ENCODE measurements at places on chromosomes 11 and 22.

GRCh38 chr11:129637983-129638776, 177.5 kb upstream of the TMEM45B start:
- no peak for DNase-seq

DNA sequence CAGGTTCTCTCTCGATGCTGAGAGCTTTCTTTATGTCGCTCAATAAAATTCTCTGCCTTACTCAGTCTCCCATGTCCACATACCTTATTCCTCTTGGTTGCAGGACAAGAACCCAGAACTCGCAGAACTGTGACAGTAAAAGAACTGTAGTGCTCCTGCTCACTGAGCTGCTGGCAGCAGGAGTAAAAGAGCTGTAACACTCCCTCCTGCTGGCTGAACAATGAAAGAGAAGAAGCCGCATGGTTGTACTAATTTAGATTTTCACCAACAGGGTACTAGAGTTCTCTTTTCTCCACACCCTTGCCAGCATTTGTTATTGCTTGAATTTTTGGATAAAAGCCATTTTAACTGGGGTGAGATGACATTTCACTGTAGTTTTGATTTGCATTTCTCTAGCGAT, 433.2 kb downstream of the GUCY1A2 start:
- no peak for DNase-seq

DNA sequence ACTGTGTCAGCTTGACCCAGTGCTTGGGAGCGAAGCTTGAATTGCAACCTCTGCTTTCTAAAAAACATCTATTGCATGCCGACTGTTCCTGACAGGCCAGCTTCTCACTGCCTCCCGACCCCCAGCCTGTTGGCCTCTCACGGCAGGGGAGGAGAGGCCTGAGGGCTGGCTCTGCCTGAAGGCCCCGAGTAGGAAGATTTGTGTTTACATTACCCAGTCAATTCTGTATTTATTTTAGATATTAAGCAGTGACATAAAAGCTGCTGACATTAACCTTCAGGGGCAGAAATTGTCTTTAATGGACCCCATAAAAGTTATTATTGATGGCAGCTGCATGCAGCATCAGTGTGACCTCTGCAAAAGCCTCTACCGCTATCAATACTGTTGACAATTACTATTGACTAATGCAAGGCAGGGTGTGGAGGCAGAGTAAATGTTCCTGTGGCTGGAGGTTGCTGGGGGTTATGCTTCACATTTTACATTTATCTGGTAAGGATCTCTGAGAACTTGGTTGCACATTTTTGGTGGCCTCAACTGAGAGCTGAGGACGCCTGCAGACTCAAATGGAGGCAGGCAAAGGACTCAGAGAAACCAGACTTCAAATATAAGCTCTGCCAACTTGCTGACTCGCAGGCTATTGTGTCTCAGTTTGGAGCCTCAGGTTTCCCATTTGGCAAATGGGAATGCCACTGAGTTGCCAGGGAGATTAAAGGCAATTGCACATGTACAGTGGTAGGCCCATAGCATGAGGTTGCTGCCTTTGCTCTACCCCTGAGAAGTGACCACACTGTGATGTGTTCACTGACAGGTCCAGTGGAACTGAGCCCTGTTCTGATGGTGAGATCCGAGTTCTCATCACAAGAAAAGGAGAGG, 380.5 kb downstream of the TENM4 start:
- no peak for DNase-seq

DNA sequence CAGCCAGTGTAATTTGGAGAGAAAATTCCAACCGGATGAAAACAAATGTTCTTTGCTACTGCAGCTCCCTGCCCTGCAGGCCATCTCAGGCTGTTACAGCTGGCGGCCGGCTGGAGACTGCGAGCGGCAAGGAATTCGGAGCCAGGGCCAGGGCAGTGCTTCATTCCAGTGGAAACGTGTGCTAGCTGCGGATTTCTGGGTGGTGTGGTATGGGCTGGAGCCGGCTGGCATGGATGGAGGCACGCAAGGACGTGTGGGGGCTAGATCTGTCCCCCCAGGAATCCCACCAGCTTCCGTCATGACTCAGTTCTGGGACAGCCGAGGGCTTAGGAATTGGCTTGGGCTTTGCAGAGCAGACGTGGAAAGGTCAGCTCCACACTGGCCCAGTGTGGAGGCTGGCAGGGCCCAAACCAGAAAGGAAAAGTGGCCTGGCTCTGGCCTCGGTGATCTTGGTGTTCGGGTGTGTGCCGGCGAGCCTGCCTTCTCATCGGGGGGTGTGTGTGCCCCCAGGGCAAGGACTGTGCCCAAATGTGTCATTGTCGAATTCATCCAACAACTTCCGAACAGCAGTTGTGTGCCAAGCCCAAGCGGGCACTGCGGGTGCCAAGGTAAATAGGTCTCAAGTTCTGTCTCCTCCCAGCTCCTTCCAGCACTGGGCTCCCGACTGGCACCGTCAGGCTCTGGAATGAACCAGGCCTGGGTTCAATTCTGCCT, 48.1 kb upstream of the SHISAL1 start:
- DNase-seq: no peak

GRCh38 chr11:19829109-19829837, 116.6 kb downstream of the NAV2 start:
- no peak for DNase-seq

DNA sequence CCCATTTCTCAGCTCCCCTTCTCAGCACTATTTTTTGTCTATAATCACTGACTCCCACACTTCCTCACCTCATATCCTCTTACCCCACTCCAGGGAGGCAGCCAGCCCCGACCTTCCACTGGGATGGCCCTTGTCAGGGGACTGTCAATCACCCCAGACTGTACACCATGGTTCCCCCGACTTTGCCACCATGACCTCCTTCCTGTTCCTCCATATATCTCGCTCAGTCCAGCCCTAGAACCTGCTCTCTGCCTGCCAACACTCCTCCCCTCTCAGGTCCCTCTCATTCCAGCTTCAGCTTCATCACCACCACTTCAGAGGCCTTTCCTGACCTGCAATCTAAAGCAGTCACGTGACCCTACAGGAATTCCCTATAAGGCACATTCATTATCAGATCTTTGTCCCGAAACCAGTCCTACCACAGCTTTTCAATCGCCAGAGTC, 16.5 kb downstream of the PRPF19 start:
- no peak for DNase-seq

- DNase-seq: no peak
Observed at GRCh38 chr11:116376054-116376453, 396.7 kb downstream of the BUD13 start.

DNA sequence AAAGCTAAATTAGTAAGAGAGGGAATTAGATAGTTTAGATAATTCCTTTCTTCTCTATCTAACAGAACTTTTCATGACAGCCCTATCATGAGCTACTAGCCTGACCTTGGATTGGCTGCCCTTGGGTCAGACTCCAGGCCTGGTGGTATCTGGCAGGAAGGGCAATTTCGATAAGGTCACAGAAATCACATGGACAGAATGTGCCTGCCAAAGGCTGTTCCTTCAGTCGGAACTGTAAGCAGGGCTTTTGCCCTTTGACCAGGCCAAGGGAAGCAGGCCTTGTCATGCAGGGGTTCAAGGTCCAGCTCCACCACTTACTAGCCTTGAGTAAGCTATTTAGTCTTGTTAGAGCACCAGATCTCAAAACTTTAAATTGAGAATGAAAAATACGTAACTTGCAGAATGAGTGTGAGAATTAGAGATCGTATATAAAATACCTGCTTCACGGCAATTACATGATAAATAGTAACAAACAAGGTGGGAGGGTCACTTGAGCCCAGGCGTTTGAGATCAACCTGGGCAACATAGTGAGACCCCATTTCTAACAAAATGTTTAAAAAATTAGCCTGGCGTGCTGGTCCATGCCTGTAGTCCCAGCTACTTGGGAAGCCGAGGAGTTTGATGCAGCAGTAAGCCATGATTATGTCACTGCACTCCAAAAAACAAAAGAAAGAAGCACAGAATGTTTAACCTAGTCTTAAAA, 60.8 kb upstream of the SC5D start:
- no peak for DNase-seq

GRCh38 chr11:4677948-4678347, 19.7 kb downstream of the OR51E2 start:
- no peak for DNase-seq

- no peak for DNase-seq
Observed at GRCh38 chr22:47225080-47225930, 462.9 kb downstream of the TBC1D22A start.

GRCh38 chr11:43119275-43119970, 192.4 kb upstream of the API5 start:
- no peak for DNase-seq

- no peak for DNase-seq
Observed at GRCh38 chr11:93608364-93608763, 53.1 kb upstream of the CEP295 start.

- DNase-seq: no peak
Observed at GRCh38 chr11:2653198-2653551, 46.6 kb downstream of the KCNQ1OT1 start.

DNA sequence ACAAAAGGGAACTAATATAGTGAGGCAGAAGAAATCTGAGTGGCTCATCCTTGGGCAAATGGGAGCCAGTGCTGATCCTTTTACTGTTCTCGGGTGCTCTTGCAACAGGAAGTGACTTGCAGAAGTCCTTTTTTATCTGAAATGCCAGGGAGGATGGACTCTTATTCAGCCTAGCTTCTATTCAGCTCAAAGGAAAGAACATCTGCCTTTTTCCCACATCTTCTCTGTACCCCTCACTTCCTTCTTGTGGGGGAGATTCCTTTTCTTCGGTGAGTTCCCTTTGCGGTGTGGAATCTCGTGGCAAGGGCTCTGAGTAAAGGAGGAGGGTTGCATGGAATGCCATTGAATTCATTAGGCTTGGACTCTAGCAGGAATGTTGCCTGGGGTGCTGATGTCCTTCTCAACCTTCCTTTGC, 76.2 kb downstream of the ZBTB16 start:
- DNase-seq: no peak

- DNase-seq: no peak
Observed at GRCh38 chr11:24559315-24559714, 62.5 kb downstream of the LUZP2 start.

- no peak for DNase-seq
Observed at GRCh38 chr22:44706488-44706887, 4.5 kb downstream of the PRR5 start.

GRCh38 chr11:1448882-1449281, 37.7 kb downstream of the MOB2 start:
- no peak for DNase-seq

DNA sequence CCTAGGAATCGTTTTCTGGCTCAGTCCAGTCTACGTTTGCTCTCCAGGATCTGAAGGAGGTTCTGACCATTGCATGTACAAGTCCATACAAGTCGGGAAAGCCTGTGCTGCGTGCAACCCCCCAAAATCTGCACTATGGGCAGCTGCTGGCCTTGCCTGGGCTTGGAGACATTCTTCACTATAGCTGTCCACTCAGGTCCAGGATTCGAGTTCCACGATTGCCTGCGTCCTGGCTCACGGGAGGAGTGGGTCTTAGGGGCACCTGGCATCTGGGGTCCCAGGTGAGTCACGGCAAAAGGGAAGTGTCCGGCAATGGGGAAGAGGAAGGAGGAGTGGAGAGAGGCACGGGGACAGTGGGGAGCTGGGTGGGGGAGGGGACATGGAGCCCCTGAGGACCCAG, 563.0 kb downstream of the BRD1 start:
- no peak for DNase-seq

GRCh38 chr11:26842478-26843282, 120.8 kb upstream of the SLC5A12 start:
- DNase-seq: no peak

DNA sequence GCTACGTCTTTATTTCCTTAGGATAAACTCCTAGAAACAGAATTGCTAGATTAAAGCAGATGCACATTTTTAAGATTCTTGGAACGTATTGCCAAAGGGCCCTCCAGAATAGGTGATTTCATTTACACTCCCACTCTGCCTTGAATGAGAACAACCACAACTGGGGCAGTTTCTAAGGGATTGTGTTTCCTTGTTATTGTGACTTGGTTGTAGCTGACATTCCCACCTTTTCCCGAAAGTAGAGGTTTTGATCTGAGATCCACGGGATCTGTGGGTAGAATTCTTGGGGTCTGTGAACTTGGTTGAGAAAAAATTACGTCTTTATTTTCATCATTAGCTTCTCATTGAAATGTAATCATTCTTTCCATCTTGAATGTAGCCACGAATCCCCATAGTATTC, 21.5 kb downstream of the LRRC32 start:
- DNase-seq: no peak

DNA sequence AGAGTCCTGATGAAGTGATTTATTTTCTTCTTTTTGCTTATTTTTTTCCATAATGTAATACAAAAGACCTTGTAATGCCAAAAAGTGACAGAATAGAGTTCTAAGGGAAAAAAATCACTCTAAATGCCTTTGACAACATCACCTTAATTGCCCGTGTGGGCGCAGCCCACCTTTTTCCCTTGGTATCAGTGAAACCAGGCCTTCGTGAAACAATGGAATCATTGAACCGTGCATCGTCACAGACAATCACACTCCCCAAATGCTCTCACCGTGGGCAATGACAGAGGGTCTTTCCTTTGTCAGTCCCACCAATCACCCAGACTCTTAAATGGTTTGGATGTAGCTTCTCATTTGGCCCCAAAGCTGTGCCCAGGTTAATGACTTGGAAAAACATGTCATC, 9.6 kb upstream of the SLC6A5 start:
- no peak for DNase-seq

DNA sequence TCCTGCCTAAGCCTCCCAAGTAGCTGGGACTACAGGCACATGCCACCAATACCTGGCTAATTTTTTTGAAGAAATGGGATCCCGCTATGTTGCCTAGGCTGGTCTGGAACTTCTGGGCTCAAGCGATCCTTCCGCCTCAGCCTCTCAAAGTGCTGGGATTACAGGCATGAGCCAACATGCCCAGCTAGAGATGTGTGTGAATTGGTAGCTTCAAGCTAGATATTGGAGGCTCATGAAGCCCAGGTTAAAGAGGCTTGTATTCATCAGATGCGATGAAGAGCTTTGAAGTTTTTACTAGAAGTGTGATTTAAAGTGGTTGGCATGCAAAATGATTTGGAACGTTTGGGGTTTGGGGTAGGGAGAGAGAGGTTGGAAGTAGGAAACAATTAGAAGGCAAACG, 19.6 kb downstream of the NF2 start:
- no peak for DNase-seq

DNA sequence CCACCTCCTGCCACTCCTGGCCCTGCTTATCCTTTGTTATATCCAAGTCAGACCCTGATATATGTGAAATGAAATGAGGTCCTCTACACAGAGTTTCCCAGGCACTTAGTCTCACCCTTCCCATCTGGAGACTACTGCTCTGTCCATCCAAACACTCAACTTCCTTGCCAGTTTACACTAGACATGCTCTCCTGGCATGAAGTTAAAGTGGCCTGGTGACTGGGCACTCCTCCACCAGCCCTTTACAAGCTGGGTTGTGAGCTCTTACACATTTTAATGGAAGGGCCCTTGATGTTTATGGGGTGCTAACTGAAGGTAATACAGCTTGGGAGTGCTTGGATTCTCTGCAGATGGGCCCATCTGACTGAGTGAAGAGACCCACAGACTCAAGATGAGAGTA, 216.1 kb upstream of the NARS2 start:
- no peak for DNase-seq

- DNase-seq: no peak
Observed at GRCh38 chr11:70672991-70673653, 274.8 kb downstream of the CTTN start.

All from amygdala (tissue), 56 donors.